T-cell (primary cell): ENCODE measurements at places on chromosomes 3 and 15.

DNA sequence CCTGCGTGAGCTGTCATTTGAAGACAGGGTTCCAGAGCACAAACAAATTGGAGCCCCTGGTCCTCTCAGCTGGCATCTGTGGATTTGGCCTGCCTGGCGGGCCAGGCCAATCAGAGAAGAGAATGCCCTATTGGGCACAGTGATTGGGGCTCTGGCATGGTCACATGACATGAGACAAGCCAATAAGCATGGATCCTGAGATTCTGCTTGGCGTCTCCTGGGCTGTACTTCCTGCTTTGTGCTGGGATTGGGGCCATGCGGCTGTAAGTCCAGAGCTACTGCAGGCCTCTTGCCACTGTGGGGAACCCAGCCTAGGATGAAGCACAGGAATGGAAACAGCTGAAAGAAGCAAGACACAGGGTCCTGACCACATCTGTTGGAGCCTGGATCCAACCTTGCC is 121.4 kb downstream of the FBLN2 start:
- no peak for DNase-seq

DNA sequence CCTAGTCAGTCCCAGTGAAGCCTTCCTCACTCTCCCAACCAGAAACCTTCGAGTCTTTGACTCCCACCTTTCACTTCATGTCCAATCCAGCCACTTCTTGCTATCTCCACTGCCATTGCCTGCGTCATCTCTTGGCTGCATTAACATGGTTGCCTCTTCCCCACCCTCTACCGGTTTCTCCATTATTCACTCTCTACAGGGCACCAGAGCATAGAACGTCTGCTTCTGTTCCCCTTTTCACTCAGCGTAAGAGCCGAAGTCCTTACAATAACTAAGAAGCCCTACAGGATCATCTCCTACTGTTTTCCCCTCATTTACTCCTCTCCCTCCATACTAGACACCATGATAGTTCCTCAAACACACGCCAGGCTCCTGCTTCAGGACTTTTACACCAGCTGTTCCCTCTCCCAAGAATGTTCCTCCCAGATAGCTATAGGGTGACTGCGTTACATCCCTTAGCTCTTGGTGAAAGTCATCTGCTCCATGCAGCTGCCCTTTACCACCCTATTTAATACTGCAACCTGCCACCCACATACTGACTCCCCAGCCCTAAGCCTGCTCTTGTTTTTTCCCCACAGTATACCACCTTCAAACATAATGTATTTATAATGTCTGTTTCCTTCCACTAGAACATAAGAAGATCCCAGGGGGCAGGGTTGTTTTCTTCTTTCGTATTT is 30.9 kb downstream of the RCN2 start:
- DNase-seq: no peak

- DNase-seq: no peak
Observed at GRCh38 chr3:64576211-64576775, 111.5 kb downstream of the ADAMTS9 start.

- no peak for DNase-seq
Observed at GRCh38 chr3:142523921-142524566, 54.5 kb downstream of the ATR start.

DNA sequence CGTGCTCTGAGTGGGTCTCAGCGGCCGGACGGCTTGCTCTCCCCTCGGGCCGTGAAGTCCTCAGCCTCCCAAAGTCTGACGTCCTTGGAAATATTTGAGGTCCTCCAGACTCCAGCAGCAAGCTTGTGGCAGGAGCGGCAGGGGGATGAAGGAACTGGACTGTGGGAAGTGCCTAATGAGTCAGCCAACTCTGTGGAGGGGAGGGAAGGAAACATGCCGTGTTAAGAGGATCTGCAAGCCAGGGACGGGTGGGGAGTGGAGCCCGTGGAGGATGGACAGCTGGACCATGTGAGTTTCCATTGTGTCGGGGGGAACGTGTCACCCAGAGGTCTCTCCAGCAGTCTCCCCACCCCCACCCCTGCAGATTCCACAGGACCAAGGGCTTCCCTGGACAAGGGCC is 39.4 kb upstream of the IDH2 start:
- DNase-seq: no peak

DNA sequence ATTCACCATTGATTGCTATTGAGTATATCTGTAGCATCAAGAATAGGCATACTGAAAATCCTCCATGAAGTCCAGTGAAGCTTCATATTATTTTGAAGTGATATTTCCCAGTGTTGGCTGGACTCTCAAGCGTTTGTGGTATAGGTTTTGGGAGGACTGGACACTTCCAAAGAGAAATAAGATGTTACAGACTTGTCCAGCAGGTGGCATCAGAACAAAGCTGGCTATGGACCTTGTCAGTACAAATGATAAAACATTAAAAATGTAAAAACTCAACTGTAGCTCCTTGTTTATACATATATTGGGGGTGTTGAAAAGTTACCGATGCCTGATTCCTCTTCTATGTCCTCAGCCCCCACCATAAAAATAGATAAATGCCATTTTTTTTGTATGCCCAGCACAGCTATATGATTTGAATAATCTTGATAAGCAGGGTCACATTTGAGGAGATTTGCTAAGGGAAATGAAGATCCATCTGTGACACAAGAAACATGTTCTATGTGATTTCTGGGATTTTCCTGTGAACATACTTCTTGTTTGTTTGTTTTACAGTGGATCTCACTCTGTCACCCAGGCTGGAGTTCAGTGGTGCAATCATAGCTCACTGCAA is 54.5 kb upstream of the GOLGA6B start:
- DNase-seq: no peak
